Activated CD4-positive, alpha-beta memory T cell treated with anti-CD3 and anti-CD28 coated beads, Interleukin-2, amount 10 ng/mL, durations not matched to agents 7 days and 5 days (primary cell): ENCODE measurements at places on chromosomes 1 and 21.

- H3K27me3 ChIP-seq = no peaks in the 10 kb centered on the region
- DNase-seq = no peak
- H3K4me1 ChIP-seq = no peaks in the 10 kb centered on the region
Measured at GRCh38 chr1:45230537-45230936, 24.1 kb upstream of the ZSWIM5 start.

DNA sequence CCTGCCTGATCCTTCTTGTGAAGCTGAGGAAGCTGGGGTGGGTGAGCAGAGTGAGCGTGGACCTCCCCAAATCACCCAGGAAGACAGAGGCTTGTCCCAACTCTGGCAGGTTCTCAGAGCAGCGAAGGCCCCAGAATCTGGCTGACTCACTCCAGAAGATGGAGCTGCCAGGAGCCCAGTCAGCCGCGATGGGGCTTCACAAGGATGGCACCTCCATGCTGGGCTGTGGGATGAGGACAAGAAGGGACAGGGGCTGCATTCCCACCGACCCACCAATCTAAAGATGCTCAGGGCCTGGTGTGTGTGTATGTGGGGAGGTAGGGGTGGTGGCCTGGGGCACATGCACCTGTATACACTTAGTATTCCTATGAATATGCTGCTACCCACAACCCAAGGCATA is 52.9 kb downstream of the ATP1A1 start:
- H3K36me3 ChIP-seq = no peaks in the 10 kb centered on the region
- H3K27ac ChIP-seq = no peak overlapping the region

DNA sequence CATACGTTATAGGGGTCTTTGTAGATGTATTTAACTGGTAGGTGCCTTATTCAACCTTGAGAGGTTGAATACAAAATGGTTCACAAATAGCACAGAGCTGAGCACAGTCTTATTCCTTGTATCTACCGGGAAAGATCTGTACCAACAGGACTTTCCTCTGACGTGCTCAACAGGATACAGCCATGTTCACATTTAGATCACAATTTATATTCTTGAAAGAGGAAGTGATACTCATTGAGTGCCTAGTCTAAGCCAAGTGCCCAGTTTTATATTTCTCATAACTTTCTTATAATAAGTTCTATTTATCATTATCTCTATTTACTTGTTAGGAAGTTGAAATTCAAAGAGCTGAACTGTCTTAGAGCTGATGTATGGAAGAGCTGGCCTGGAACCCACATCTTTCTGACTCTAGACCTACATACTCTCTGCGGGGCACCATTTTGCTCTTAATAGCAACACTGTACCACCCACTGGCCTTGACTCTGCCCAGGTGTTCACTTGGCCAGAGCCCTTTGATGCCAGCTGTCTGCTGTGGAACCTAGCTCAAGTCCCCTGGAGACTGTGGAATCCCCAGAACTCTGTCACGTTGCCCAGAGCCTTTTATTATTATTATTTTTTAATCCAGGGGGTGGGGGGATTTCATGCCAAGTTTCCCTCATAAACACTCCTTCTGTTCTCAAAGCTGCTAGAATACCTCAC is 156.2 kb downstream of the TPR start:
- H3K4me1 ChIP-seq = no peaks in the 10 kb centered on the region
- DNase-seq = no peak
- H3K27me3 ChIP-seq = peaks cover 2% of the 10 kb centered on the region
- H3K27ac ChIP-seq = no peak overlapping the region
- no peaks in the 10 kb centered on the region for H3K36me3 ChIP-seq

- H3K27ac ChIP-seq = peak overlapping the region; percentile 81
- peak overlapping the region; percentile 80 for H3K4me3 ChIP-seq
- peaks cover 59% of the 10 kb centered on the region for H3K4me1 ChIP-seq
Measured at GRCh38 chr21:14541841-14542490, 4.1 kb downstream of the SAMSN1 start.

- DNase-seq = no peak
- no peaks in the 10 kb centered on the region for H3K36me3 ChIP-seq
- no peaks in the 10 kb centered on the region for H3K27me3 ChIP-seq
- H3K27ac ChIP-seq = no peak overlapping the region
- no peaks in the 10 kb centered on the region for H3K4me1 ChIP-seq
- no peak overlapping the region for H3K4me3 ChIP-seq
Measured at GRCh38 chr1:87812871-87813577, 484.3 kb downstream of the LMO4 start.

- H3K36me3 ChIP-seq = peaks cover 34% of the 10 kb centered on the region
- no peak for DNase-seq
- H3K4me3 ChIP-seq = peak overlapping the region; percentile 94
- no peaks in the 10 kb centered on the region for H3K27me3 ChIP-seq
- H3K4me1 ChIP-seq = peaks cover 32% of the 10 kb centered on the region
Measured at GRCh38 chr1:36224537-36225282, 467 bp downstream of the THRAP3 start.

DNA sequence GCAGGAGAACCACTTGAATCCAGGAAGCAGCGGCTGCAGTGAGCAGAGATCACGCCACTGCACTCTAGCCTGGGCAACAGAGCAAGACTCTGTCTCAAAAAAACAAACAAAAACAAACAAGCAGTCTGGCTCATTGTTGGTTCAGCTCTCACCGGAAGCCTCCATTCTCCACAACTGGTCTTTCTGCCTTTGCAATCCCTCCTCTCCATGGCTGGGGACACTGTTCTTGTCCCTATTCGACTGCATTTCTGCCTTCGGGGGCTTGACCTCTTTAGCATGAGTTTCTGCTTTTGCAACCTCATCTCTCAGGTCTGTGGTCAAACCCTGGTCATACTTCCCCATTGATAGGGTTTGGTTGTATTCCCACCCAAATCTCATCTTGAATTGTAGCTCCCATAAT is 216.3 kb upstream of the NR5A2 start:
- peaks cover 5% of the 10 kb centered on the region for H3K27me3 ChIP-seq
- no peak overlapping the region for H3K4me3 ChIP-seq
- no peaks in the 10 kb centered on the region for H3K4me1 ChIP-seq

GRCh38 chr1:232459826-232460225 is 170.1 kb downstream of the SIPA1L2 start:
- no peak overlapping the region for H3K27ac ChIP-seq
- H3K36me3 ChIP-seq = no peaks in the 10 kb centered on the region
- no peak overlapping the region for H3K4me3 ChIP-seq
- DNase-seq = no peak

- peak overlapping the region; percentile 82 for H3K4me3 ChIP-seq
- H3K27me3 ChIP-seq = no peaks in the 10 kb centered on the region
- peaks cover 90% of the 10 kb centered on the region for H3K4me1 ChIP-seq
- no peak for DNase-seq
- H3K36me3 ChIP-seq = peaks cover 14% of the 10 kb centered on the region
Measured at GRCh38 chr1:198622001-198622400, 16.8 kb upstream of the PTPRC start.

GRCh38 chr1:9426291-9426711 is 113.0 kb upstream of the SLC25A33 start:
- peak; percentile 89 for DNase-seq
- H3K4me1 ChIP-seq = peaks cover 55% of the 10 kb centered on the region
- H3K36me3 ChIP-seq = peaks cover 2% of the 10 kb centered on the region
- peaks cover 38% of the 10 kb centered on the region for H3K27me3 ChIP-seq

DNA sequence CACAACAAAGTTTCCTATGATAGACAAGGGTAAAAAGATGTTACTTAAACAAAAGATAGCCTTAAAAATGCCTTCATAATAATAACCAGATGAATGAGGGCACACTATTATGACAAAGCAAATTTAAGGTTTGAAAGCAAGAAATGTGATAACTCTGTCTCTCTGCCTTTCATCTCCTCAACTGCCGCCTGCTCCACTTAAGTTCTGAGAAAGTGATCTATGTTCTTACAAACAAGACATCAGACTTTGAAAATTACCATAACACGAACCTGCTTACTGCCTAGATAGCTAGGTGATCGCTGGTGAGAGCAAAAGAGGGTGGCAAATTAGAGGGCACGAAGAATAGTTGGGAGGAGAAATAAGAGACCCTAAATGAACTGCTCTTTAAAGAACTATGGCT is 13.2 kb downstream of the C21orf91 start:
- H3K36me3 ChIP-seq = peaks cover 91% of the 10 kb centered on the region
- H3K4me3 ChIP-seq = no peak overlapping the region
- H3K27ac ChIP-seq = no peak overlapping the region
- no peaks in the 10 kb centered on the region for H3K27me3 ChIP-seq
- DNase-seq = no peak
- peaks cover 35% of the 10 kb centered on the region for H3K4me1 ChIP-seq

GRCh38 chr1:152654110-152654509 is 9.1 kb upstream of the LCE2D start:
- DNase-seq = peak; percentile 61
- H3K27me3 ChIP-seq = peaks cover 15% of the 10 kb centered on the region
- H3K4me1 ChIP-seq = no peaks in the 10 kb centered on the region
- H3K36me3 ChIP-seq = no peaks in the 10 kb centered on the region
- no peak overlapping the region for H3K27ac ChIP-seq
- no peak overlapping the region for H3K4me3 ChIP-seq

DNA sequence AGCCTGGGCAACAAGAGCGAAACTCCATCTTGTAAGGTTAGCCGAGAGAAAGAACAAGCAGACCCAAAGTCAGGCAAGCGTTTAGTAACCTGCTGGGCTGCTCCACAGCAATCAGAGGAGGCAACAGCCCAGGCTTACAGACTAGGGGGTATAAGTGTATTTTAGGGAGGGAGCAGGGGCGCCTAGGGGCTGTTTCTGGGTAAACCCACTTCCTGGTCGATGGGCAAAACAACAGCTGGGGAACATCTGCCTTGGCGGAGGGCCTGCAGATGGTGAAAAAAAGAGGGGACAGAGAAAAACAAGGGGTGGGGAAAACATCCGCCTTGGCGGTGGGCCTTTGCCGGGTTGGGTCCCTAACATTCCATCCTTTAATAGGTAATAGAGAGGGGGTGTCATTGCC is 5.2 kb downstream of the TAS1R1 start:
- peaks cover 3% of the 10 kb centered on the region for H3K4me1 ChIP-seq
- no peaks in the 10 kb centered on the region for H3K36me3 ChIP-seq
- peaks cover 2% of the 10 kb centered on the region for H3K27me3 ChIP-seq
- H3K4me3 ChIP-seq = no peak overlapping the region

DNA sequence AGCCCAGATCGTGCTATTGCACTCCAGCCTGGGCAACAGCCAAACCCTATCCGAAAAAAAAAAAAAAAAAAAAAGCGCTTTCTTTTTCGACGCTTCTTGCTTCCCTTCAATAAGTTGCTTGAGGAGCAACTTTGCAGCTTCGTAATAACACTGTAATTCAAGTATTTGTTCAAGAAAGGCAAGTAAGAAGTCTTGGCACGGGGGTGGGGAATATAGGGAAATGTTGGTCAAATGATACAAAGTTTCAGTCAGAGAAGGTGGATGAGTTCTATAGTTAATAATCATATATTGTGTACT is 871 bp upstream of the PSMA5 start:
- peak overlapping the region; percentile 99 for H3K27ac ChIP-seq
- H3K36me3 ChIP-seq = peaks cover 24% of the 10 kb centered on the region
- H3K4me3 ChIP-seq = peak overlapping the region; percentile 96
- H3K27me3 ChIP-seq = no peaks in the 10 kb centered on the region

GRCh38 chr1:107695341-107695740 is 269.6 kb downstream of the VAV3 start:
- H3K4me3 ChIP-seq = no peak overlapping the region
- H3K4me1 ChIP-seq = no peaks in the 10 kb centered on the region
- no peaks in the 10 kb centered on the region for H3K36me3 ChIP-seq
- no peak for DNase-seq

DNA sequence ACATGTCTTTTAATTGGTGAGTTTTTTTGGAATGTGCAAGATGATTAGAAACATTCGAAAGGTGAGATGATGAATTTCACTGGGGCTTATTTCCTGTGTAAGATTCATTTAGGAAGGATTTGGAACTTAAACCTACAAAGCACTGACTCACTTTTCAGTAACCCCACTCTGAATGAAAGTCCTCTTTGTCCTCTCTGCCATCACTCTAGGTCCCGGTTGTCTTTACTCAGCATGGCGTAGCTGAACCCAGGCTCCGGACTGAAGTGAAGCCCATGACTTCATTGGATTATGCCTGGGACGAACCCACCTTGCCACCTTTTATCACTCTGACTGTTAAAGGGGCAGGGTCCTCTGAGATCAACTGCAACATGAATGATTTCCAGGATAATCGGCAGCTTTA is 139.4 kb downstream of the VPS13D start:
- H3K36me3 ChIP-seq = peaks cover 52% of the 10 kb centered on the region
- H3K4me1 ChIP-seq = peaks cover 6% of the 10 kb centered on the region
- H3K27ac ChIP-seq = no peak overlapping the region
- DNase-seq = no peak
- no peak overlapping the region for H3K4me3 ChIP-seq

- DNase-seq = peak; percentile 55
- peaks cover 50% of the 10 kb centered on the region for H3K4me1 ChIP-seq
- peak overlapping the region; percentile 69 for H3K27ac ChIP-seq
- peaks cover 36% of the 10 kb centered on the region for H3K36me3 ChIP-seq
- H3K4me3 ChIP-seq = peak overlapping the region; percentile 98
- no peaks in the 10 kb centered on the region for H3K27me3 ChIP-seq
Measured at GRCh38 chr1:37473431-37474045, 842 bp upstream of the ZC3H12A start.

DNA sequence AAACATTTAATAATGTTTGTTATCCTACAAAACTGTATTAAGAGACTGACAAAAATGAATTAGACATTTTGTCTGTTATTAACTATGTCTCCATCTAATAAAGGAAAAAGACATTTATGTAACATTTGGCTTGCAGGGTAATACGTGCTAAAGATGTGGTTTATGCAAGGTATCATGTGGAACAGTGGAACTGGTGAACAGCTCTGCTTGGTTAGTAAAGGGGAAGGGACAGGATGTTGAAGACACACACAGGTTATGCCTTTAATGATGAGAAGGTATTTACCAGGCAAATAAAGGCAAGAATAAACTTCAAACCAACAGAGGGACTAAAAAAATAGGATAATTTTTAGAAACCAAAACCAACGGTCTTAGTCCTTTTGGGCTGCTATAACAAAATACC is 93.1 kb downstream of the UCHL5 start:
- no peaks in the 10 kb centered on the region for H3K36me3 ChIP-seq
- no peak for DNase-seq
- no peak overlapping the region for H3K4me3 ChIP-seq
- H3K27ac ChIP-seq = no peak overlapping the region
- no peaks in the 10 kb centered on the region for H3K27me3 ChIP-seq

GRCh38 chr21:28142697-28143096 is 850.0 kb downstream of the LTN1 start:
- H3K4me1 ChIP-seq = no peaks in the 10 kb centered on the region
- H3K36me3 ChIP-seq = no peaks in the 10 kb centered on the region
- DNase-seq = no peak
- H3K27me3 ChIP-seq = no peaks in the 10 kb centered on the region
- H3K4me3 ChIP-seq = no peak overlapping the region

- H3K4me1 ChIP-seq = no peaks in the 10 kb centered on the region
- H3K27ac ChIP-seq = no peak overlapping the region
- no peaks in the 10 kb centered on the region for H3K36me3 ChIP-seq
- no peak for DNase-seq
Measured at GRCh38 chr1:219563568-219563967, 49.3 kb downstream of the ZC3H11B start.
